RPMI7951 (cell line): ENCODE measurements at places on chromosomes 5 and 9. TPM values are rescaled to one million over a fixed set of nuclear protein-coding genes. Genes with fewer than 3 reads are reported as not detected.
A peak's percentile ranks its signal among the peaks of the same experiment; 100 is the strongest.

Gene TSSK1B
- not detected in 2 replicates for total RNA-seq

Gene C1QTNF2
- 3.5 and 4.8 TPM in 2 replicates for total RNA-seq

Gene SLIT3
- 0.72 and 1.3 TPM in 2 replicates for total RNA-seq

Gene TLE1
- total RNA-seq = 19.2 and 20.1 TPM in 2 replicates

Gene GADD45G
- 0.12 TPM in 1 of 2 replicates, not detected in the other for total RNA-seq

Gene DMRTA1
- 0.78 and 1.1 TPM in 2 replicates for total RNA-seq

Gene GALT
- total RNA-seq = 12.6 and 16.7 TPM in 2 replicates

Gene SLC6A3
- total RNA-seq = not detected in 2 replicates

Gene CANX
- 383 and 428 TPM in 2 replicates for total RNA-seq

Gene SPINK4
- total RNA-seq = not detected in 2 replicates

- DNase-seq = no peak
These were observed 477.6 kb downstream of the ZSWIM6 start for GRCh38 chr5:61809651-61810050.

- no peak for DNase-seq
These were observed 185.2 kb upstream of the NREP start for GRCh38 chr5:111942201-111942600.

DNA sequence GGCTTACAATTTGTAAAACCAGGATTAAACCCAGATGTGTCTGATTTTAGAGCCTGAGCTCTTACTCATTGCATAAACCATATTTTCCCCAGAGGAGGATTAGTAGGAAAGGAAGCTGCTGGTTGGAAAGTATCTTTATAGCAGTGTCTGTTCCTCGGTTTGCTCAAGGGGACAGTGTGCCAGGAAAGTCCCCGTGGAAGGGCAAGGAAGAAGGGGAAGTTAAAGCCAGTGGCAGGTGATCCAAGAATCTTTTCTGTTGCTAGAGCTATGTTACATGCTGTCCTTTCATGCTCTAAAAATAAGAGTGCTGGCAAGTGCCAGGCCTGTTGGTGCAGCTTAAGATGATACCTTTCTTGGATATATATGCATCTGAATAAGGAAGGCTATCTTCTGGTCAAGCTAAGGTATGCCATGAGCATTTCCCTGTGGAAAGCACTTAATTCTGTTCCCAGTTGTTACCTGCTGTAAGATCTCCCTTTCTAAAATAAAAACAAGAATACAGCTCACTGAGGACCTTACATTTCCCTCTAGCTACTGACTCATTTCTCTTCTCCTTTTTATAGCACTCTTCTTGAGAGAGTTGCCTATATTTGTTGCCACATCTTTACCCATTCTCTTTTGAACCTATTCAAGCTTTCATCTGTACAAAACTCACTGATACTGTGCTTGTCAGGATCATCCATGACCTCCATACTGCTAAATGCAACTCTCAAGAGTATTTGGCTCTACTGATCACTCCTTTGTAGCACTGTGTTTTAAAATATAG is 8.0 kb downstream of the PDCD1LG2 start:
- peak; percentile 35 for DNase-seq

GRCh38 chr9:77753180-77753579 is 105.1 kb upstream of the GNA14 start:
- DNase-seq = no peak

DNA sequence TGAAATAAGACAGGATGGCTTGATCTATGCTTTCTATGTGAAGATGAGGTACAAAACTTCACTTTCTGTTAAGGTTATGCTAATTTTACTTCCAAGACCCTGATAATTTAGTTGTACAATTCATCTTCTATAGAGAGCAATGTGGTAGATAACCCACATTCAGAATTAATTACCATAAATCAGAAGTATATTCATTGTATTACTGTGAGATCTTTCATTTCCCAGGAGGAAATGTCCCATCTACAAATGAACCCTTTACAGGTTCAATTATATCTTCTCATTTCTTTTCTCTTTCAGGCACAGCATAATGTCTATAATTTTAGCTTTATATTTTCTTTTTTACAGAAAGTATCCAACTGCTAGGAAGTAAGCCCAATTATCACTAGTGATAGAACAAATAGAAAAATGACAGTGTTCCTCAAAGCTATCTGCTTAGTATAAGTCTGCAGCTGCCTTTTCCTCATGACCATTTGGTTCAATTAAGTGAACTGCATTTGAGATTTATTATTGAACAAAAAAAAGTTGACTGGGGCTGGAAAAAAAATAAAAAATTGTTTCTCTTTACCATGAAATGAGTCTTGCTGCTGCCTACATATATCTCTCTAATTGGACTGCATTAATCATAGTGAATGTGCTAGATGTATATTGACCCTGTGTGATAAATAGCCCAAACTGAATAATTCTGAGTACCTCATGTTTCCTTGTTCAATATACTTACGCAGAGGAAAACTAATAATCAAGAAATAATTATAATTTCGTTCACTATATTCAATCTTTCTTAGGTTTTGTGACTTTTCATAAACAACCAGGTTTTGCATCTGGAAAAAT is 1329.4 kb downstream of the PTPRD start:
- DNase-seq = no peak

- DNase-seq = no peak
These were observed 75.3 kb upstream of the SV2C start for GRCh38 chr5:76007904-76008303.

- DNase-seq = no peak
These were observed 1080.5 kb upstream of the DMAC1 start for GRCh38 chr9:8880060-8880459.

GRCh38 chr5:149452665-149453617 is 73.8 kb upstream of the IL17B start:
- peak; percentile 93 for DNase-seq

DNA sequence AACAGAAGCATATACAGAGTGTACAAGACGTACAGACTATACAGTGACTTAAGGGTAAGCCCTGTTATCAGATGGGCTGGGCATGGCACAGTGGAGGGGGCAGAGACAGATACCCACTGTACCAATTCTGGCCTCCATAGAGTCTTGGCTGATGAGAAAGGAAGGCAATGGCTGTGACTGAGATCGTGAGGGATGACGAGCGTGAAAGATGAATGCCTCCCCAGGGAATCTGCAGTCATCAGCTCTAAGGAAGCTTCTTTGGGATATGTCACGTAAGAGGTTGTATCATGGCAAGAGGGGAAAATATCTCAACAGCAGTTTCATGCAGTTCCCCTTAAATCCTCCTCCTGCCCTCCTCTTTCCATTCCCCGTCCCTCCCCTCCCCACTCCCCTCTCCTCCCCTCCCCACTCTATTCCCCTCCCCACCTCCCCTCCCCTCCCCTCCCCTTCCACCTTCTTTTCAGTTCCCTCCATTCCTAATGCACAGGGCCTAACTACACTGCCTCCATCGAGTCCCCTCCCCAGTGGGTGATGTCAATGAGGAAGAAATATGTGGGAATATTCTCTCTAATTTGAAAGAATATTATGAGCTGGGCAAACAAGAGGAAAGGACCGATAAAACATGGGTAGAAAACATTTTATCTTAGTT is 226.4 kb upstream of the DAP start:
- DNase-seq = no peak

- no peak for DNase-seq
These were observed 15.5 kb upstream of the SLC25A51 start for GRCh38 chr9:37919246-37919955.

DNA sequence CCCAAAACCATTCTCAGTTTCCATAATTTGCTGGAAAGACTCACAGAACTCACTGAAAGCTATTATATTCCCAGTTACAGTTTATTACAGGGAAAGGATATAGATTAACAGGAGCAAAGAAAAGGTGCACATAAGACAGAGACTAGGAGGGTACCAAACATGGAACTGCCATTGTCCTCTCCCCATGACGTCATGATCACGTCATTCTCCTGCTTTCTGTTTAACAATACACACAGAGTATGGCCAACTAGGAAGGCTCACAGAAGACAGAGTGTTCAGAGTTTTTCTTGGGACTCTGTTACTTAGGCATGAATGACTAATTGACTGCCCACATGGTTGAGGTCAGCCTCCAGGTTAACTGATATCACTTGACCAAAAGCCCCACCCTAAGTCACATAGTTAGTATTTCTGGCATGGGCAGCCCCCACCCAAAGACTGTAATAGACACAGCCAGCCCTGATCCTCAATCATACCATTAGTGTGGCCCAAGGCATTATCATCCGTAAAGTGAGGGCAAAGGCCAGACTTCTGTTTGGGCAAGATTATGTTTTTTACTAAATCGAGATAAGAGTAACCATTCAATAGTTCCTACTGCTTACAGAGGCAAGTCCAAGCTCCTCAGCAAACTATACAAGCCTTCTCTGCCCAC is 353.5 kb upstream of the POU5F2 start:
- peak; percentile 33 for DNase-seq

DNA sequence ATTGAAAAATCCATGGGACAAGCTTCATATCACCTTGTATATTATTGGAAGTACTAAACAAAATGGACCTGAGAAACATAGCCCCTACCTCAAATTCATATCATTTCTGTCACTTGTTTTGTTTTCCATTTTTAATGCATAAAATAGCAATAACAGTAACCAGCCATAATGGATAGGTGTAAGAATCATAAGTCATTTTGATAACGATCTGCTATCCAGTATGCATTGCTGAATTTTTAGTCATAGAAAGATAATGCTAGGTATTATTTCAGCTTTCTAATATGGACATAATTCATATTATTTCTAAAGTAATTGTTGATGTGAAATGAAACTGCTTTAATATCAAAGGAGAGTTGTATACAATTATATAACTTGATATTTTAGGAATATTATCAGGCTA is 1.1 kb upstream of the LRRC70 start:
- no peak for DNase-seq

GRCh38 chr5:28310696-28311095 is 1272.3 kb upstream of the CDH9 start:
- no peak for DNase-seq

DNA sequence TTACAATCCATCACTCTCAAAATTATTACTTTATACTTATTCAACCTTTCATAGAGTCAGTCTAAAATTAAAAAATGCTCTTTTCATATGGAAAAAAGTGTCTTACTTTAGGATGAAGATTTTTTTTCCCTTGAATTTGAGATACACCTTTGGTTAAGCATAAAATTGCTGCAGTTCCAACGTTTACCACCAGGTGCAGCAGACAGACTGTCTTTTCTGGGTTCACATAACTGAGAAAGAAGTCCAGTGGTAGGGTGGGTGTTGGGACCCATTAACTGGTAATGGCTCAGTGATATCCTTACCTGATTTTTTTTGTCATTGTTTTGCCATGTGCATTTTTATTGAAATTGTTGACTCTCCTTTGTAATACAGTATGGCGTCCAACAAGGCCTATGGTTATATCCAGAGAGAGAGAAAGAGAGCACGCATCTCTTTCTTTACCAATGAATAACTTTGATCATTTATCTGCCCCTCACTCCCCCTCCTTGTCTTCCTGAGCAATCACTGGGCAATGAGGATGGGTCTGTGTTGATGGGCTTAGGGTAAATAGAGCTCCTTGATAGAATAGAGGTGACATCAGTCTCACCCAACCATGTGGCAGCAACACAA is 98.4 kb downstream of the FBXL7 start:
- DNase-seq = peak; percentile 30

DNA sequence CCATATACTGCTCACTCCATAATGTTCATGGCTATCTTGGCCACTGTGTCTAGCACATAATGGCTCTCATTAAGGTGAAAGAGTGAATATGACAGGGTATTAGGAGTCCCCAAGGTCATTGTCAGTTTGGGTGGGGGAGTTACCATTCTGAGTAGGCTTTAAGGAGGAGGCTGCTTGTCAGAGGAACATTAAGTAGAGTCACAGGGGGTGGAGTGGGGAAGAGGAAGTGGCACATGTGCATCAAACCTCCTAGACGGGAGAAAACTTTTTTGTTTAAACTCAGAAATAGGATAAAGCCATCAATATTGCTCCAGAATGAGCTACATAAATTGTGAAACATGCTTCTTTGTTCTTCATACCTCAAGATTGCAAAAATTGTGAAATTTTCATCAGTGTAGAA is 45.5 kb downstream of the DAB2IP start:
- DNase-seq = no peak

GRCh38 chr9:20701060-20701459 is 17.0 kb downstream of the FOCAD start:
- DNase-seq = no peak

GRCh38 chr9:38318759-38319495 is 73.6 kb upstream of the ALDH1B1 start:
- DNase-seq = peak; percentile 63

DNA sequence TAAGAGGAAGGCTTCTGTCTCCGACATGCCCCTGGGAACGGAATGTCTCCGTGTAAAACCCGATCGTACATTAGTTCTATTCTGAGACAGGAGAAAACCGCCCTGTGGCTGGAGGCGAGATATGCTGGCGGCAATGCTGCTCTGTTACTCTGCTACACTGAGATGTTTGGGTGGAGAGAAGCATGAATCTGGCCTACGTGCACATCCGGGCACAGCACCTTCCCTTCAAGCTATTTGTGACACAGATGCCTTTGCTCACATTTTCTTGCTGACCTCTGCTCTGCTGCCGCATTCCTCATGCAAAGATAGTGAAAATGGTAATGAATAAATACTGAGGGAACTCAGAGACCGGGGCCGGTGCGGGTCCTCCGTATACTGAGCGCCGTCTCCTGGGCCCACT is 2.2 kb upstream of the DPP7 start:
- DNase-seq = no peak

DNA sequence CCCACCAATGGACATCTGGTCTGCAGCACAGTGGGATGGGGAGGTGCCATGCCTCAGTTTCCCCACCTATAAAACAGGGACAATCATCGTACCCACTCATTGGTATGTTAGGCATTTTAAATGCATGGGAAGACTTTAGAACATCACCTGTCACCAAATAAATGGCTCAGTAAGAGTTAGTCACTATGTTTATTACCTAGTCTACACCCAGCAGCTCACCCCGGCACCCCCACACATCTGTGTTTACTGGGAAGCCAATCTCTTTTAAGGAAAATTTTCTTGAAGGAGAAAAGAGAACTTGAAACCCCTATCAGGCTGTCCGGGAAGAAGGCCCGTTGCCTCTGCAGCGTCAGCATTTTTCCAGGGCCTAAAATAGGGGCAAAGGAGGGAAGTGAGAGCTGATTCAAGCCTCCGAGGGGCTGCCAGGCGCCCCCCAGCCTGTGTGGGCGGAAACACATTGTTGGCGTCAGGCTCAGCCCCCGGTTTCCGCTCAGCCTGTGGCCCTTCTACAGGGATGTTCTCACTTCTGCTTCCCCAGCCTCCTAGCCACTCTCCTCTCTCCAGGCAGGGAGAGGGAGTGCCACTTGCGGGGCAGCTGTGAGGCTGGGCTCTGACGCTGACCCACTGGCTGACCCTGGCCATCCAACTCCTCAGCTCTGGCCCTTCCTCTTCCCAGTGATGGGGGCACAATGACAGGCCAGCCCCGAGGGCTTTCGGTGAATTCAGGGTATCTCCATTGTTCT is 4.6 kb downstream of the CSF1R start:
- no peak for DNase-seq

GRCh38 chr9:91727316-91727861 is 222.6 kb downstream of the ROR2 start:
- DNase-seq = peak; percentile 41

- DNase-seq = peak; percentile 94
These were observed 12.6 kb upstream of the TNIP1 start for GRCh38 chr5:151093476-151093889.

DNA sequence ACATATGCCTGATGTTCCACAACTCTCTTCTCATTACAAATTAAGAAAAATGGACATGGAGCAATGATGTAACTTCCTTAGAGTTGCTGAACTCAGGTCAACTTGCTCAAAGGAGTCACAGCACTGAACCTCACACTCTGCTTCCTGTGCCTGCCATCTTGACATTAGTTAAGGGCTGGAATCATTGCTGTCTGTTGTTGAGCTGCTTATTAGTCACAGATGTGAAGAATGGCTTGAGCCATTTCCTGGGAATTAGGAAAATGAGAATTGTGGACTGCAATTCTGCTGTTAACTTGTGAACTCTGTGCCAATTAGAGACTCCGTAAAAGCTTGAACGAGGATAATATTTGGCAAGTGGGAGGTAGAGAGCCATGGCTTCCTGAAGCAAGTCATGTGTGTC is 212.0 kb downstream of the ADAMTS12 start:
- DNase-seq = peak; percentile 81
